GF-D8 (cell line): ENCODE measurements at places on chromosomes 7 and 10.

DNA sequence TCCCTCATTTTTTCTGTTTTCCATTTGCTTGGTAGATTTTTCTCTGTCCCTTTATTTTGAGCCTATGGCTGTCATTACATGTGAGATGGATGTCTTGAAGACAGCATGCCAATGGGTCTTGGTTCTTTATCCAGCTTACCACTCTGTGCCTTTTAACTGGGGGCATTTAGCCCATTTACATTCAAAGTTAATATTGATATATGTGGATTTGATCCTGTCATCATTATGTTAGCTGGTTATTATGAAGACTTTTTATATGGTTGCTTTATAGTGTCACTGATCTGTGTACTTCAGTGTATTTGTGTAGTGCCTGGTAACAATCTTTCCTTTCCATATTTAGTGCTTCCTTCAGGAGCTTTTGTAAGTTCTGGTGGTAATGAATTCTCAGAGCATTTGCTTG, 89.3 kb upstream of the UNC5B start:
- no peak for DNase-seq

GRCh38 chr10:107013258-107014006, 151.1 kb downstream of the SORCS1 start:
- DNase-seq, result no peak

- DNase-seq, result no peak
These were observed 106.8 kb downstream of the SORBS1 start for GRCh38 chr10:95454356-95454755.

GRCh38 chr7:76224695-76225094, 23.0 kb downstream of the SRRM3 start:
- no peak for DNase-seq

DNA sequence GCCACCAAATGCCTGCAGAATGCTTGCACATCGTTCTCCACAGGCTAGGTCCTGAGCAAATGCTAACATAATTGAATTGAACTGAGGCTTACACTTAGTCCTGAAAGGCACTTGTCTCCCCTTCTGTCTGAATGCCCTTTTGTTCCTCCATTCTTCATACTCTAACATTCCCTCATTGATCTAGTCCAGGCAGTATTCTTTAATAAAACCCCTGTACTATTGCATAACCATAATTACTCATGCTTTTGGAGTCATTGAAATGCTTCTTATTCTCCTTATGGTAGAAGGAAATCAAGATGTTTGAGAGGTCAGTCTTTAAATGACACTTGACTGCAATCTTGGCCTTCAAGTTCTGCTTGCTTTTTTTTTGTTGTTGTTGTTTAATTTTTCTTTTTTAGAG, 7.1 kb downstream of the PI4K2A start:
- DNase-seq, result no peak

DNA sequence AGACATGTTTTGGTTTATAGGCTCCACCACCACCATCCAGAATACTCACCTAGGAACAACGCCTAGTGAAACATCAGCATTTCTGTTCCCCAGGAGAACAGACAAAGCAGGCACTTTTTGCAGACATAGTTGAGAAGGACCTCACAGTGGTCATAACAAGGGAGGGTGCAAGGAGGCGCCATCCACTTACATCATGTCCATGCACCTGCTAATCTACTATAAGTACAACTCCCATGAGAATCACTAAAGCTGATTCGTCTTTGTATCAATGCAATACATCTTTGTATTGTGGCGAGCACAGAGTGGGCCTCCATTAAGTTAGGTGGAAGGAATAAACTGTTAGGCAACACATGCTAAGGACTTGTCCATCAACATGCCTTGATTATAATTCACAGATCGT, 207.1 kb downstream of the KCNMA1 start:
- DNase-seq, result no peak

GRCh38 chr7:40221836-40222235, 87.0 kb downstream of the SUGCT start:
- DNase-seq, result no peak

DNA sequence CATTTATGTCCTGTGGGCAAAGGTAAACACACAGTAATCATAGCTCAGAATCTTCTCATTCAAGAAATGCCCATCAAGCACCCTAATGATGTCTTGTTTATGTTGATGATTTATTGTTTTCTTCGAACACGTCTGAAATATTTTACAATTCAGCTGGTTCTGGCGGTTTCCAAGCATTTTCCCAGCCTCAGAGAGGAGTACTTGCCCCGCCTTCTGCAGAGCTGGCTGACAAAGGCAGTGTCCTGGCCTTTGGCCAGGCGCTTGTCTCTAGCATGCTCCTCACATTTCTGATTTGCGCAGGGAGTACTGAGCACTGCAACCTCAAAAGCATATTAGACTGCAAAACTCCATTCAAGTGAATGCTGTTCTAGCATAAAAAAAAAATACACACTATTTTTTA, 314.2 kb upstream of the GNAI1 start:
- no peak for DNase-seq

DNA sequence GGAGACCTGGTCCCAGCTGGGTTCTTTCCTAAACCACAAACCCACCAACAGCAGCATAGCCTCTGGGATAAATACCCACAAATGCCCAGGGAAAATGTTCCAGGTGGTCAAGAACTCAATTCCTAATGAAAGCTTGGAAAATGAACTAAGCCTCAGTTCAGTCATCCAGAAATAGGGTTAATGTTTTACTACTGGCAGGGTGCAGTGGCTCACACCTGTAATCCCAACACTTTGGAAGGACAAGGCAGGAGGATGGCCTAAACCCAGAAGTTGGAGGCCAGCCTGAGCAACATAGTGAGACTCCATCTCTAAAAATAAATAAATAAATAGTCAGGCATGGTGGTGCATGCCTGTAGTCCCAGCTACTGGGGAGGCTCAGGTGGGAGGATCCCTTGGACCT, 82.2 kb downstream of the SVOPL start:
- no peak for DNase-seq

GRCh38 chr10:110501142-110501937, 3.6 kb downstream of the DUSP5 start:
- DNase-seq, result peak; percentile 75

DNA sequence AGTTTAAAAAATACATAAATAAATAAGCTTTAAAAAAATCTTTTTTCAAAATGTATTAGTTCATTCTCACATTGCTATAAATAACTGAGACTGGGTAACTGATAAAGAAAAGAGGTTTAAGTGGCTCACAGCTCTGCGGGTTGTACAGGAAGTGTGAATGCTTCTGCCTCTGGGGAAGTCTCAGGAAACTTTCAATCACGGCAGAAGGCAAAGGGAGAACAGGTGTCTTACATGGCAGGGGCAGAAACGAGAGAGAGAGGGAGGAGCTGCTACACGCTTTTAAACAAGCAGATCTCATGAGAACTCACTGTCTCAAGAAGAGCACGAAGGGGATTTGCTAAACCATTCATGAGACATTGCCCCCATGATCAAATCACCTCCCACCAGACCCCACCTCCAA, 114.6 kb downstream of the DNAJC1 start:
- DNase-seq, result no peak

DNA sequence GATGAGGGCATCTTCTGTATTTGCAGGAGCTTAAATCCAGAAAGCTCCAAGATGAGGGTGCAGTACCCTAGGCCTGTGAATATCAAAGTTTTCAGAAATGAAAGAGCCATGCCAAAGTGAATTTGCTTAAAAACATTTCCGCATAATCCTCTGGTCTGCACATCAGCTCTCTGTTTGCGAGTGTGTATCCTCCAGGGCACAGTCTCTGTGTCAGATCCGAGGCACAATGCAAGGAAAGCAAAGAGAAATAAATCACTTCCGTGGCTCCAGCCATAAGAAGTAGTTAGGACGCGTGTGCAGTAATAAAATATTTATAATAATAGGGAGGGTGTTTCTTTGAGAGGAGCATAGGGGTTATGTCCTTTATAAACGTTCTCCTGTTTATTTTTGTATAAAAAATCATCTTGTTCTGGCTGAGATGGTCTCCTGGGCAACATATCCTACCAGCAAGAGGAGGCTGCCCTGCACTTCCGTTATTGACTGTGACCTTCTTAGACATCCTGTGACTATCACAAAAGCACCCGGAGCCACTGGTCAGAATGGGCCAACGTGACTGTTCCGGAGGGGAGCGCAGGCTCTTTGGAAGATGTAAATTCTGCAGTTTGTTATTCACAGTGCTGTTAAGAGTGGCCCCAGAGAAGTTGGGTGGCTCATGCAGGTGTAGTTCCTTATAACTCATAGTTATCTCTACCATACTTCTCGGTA, 667.6 kb upstream of the FOXK1 start:
- no peak for DNase-seq

DNA sequence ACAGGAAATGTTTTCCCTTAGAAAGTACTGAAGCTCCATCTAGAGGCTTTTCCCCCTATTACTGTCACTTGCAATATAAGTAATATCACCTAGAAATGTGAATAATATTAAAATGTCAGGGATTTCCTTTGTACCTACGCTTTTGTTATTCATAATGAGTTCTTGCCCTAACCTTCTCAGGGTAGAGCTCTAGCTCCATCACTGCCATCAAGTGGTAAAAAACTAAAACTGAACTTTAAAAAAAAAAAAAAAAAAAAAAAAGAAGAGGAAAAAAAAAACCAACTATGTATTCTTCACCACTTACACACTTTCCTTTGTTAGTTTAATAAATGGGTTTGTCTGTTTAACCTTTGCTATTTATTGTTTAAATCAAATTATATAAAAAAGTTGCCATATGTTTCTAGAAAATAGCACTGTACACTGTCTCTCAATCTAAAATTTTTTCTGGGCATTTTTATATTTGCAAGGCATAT, 49.9 kb downstream of the DNAJC1 start:
- DNase-seq, result peak; percentile 30

GRCh38 chr10:5550621-5551530, 26.1 kb downstream of the CALML3 start:
- DNase-seq, result no peak

DNA sequence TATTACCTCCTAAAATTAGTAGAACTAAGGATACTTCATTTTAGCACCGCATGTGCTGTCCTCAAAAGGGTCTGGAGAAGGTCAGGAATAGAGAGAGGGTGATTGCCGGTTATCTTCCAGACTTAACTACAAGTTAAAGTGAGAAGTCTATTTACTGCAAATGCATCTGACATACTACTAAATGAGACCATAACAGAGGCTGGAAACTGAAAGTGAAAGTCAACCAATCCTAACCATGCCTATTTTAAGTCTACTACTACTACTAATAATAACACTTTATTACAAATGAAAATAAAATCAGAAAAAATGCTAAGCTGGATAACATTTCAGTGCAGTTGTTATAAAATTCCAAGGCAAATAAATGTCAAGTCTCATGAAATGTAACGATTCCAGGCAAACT, 244.7 kb downstream of the KIF20B start:
- no peak for DNase-seq

DNA sequence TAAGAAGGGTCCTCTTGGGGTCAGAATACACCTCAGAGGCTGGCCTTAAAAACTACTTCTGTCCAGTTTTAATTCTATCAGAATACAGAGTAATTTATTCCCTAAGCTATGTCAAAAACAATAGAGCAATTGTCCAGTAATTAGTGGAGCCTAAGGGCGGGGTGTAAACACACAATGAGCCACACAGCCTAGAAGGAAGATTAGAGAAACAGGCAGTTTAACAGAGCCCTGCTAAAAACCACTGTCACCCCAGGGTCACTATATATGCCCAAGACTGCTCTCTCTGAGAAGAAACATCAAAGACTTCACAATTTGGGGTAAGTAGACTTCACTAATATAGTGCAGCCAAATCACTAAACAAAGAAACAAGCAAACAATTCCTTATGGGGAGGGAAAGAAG, 27.2 kb upstream of the WNT2 start:
- no peak for DNase-seq

- DNase-seq, result no peak
These were observed 109.4 kb downstream of the EEPD1 start for GRCh38 chr7:36262309-36263094.

DNA sequence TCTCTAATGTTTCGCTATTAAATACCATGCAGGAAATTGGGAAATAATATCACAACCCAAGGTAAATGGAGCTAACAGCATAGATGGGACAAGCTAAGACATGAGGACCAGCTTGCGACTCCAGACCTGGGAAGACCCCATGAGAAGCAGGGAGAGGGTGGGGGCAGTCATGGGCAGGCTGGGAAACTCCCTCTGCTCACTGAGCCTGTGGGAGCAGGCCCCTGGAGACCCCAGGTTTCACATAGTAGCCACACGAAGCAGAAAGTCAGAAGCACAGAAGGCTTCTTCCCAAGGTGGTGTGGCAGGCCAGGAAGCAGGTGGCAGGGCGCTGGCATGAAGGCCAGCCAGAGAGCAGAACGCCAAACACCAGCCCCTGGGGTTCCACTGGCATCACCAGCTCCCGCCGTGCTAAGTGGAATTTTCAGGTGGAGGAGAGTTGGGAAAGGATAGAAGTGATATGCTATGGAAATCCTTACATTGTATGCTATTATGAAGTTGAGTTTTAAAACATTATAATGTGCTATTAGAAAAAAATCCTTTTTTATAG, 99.9 kb upstream of the RNF32 start:
- no peak for DNase-seq

- DNase-seq, result no peak
These were observed at the start of gene GATA3 for GRCh38 chr10:8054494-8055407. Gene GATA3, plus strand, starts transcription at chr10:8054688. Its CDS starts 968 bp downstream, at chr10:8055656.

DNA sequence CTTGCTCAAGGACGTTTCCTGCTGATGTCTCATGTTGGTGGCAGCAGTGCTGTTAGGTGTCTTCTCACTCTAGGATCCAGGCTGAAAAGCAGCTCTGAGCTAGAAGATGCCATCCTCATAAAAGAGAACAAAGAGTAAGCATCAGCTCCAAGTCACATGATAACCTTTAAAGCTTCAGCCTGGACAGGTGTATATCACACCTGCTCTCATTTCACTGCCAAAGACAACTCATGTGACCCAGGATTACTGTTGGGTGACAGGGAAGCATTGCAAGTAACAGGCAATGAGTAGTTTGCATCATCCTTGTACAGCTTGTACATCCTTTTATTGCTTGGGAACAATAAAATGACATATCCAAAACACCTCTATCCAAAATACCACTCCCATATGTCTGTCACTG, 423.4 kb upstream of the DPP6 start:
- DNase-seq, result no peak

GRCh38 chr10:34768261-34768971, 46.7 kb downstream of the PARD3 start:
- DNase-seq, result no peak

DNA sequence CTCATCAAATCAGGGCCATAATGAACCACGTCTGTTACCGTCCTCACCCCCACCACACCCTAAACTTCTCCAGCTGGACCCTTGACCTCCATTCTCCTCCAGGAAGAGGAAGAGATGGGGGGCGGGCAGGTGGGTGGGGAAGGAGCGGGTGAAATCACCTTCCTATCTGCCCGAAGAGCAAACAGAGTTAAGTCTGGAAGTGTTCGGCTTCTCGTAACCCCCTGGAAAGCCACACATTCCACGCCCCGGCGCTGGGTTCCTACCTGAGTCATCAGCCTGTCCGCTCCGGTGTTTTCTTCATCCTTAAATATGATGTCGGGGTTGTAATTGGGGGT, 736 bp downstream of the SHH start:
- no peak for DNase-seq

- DNase-seq, result no peak
These were observed 60.4 kb downstream of the DNAJB6 start for GRCh38 chr7:157397036-157397720.
